ENCODE measurements at places on chromosomes 2 and 18.

DNA sequence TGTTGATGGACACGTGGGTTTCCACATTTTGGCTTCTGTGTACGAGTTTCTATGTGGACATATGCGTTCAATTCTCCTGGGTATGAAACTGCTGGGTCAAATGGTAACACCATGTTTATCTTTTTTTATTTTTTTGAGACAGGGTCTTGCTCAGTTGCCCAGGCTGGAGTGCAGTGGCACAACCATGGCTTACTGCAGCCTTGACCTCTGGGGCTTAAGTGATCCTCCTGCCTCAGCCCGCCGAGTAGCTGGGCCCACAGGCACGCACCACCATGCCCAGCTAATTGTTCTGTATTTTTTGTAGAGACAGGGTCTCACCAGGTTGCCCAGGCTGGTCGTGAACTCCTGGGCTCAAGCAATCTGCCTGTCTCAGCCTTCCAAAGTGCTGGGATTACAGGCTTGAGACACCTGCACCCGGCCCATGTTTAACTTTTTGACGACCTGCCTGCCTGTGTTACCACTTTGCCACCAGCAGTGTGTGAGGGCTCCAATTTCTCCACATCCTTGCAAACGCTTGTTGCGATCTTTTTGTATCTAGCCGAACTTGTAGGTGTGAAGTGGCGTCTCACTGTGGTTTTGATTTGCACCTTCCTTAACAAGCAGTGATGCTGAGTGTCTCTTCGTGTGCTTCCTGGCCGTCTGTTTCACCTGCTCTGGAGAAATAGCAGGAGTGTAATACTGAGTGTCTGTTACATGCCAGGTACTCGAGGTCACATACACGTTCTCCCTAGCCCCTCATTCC lies 6.9 kb downstream of the HSBP1L1 start:
- no peak for DNase-seq

GRCh38 chr2:109001201-109001600 lies 12.2 kb upstream of the EDAR start:
- DNase-seq = no peak

GRCh38 chr2:177262092-177262491 lies 2.4 kb downstream of the NFE2L2 start:
- no peak for DNase-seq

- DNase-seq = no peak
Measured at GRCh38 chr2:222439692-222440091, 15.3 kb downstream of the SGPP2 start.

DNA sequence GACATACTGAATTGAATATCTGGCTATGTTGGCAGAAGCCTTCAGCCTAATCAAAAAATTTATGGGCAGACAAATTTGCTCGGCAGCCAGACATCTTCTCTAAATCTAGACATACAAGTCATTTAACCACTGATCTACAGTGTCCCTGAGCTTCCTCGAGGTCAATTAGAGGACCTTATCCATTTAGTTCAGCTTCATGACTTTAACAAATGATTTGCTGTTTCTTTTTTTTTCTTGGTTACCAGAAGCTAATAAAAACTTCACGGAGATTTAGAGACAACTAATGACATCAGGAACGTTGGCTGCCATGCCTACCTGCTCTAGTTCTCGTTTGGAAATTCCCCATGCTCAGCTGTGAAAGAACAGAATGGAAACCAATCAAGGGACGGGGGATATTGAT lies 223.8 kb downstream of the BCL2 start:
- no peak for DNase-seq

DNA sequence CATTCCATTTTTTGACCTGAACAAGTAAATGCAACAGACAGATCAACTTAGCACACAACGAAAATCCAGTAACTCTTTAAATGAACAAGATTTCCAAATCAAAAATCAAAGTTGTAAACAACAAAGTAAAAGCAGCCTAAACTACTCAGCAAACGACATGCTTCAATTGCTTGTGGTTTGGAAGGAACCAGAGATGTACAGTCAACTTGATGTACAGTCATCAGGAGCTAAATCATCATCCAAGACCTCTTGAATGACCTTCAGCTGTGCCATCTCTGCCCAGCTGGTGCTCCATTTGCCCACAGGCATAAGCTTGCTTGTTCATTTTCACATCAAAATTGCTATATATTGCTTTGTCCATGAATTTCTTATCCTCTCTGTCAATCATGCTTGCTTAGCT lies 109.8 kb downstream of the UPP2 start:
- no peak for DNase-seq

DNA sequence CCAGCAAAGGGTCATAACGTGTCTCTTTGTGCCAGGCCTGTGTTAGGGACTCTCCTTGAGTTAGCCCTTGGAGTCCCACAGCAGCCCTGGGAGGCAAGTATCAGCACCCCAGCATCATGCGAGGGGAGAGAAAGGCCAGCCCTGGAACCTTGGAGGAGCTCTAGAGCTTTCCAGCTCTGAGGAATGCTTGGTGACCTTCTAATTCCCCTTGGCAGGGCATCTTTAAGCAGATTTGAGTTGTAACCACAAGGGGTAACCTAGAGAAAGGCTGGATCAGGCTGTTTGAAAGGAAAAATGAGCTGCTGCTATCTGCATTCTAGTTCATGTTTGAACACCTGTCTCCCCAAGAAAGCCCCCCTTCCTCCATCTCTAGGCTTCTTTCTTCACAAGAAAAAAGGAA lies 23.8 kb upstream of the ODC1 start:
- DNase-seq = no peak

DNA sequence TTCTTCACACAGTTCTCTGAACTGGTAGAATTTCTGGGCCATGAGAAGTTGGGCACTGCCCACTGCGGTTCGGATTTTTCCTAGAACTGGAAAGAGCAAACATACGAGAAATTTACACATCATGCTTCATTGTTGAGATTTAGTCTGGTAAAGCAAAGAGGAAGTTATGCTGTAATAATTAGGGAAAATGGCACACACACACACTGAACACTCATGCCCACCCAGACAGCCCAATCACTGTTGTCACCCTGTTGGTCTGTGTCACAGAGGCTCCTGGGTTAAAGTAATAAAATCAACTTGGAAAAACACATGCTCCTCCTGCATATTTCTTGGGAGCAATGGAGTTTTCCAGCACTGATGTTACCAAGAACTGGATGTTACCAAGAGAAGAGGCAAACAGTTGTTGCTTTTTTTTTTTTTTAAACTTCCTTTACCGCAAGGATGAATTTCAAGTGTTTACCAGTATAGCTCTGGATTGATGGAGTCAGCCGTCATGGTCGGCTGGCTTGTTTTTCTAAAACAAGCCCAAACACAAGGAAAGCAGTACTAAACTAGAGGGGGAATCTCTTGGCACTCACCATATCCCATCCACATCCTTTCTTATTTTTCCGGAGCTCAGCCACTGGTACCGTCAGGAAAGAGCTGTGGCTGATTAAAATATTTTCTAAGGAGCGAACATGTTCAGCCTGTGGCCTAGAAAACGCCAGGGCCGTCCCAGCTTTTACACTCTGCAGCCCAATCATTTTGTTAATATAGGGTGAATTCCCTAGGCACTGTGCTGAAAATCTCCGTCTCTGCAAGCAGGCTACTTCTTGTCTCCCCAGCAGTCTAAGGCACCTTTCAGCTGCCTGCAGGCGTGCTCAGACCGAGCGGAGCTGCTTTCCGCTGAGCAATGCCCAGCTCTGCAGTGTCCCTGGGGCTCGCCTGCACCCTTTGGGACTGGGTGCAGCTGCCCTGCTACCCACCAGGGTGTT lies 58.9 kb downstream of the TGIF1 start:
- DNase-seq = no peak

DNA sequence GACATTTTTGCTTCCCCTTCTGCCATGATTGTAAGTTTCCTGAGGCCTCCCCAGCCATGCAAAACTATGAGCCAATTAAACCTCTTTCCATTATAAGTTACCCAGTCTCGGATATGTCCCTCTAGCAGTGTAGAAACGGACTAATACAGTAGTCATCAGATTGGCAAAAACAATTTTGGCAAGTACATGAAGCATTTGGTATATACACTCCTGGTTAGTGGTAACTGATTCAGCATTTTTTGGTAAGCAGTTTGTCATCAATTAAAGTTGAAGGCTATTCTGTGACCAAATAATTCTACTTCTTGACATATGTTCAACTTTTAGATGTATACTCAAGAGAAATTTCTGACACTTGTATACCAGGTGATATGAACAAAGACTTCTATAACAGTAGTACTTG lies 190.5 kb upstream of the STON1 start:
- DNase-seq = no peak

- DNase-seq = no peak
Measured at GRCh38 chr18:79372461-79372860, 23.3 kb upstream of the NFATC1 start.

- DNase-seq = no peak
Measured at GRCh38 chr18:62612289-62612645, 89.4 kb downstream of the ZCCHC2 start.

DNA sequence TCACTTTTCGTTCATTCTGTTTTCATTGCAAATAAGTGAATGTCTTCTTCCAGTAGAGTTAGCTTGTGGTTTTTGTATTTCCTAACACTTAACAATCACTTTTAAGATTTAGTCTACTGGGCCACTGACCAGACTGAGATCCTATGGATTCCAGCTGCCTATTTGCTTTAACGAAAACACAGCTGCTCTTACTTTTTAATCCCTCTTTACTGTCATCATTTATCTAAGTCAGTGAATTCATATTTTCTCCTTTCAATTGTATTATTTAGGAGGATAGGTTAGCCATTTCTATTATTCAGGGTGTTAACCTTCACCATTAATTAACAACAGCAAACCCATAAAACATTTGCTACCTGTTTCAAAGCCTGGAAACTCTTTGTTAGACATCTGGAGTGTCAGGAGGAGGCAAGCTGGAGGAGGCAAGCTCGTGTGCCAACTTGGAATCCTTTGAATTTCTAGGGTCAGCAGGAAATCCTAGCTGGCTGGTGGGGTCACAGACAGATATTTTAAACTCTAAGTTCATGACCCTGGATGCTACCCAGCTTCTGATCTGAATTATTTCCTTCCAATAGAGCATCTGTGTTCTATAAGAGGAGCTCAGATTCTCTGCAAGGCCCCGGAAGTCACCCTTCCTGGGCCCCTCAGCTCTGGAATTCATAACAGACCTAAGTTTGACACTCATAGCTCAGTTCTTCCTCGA lies 385.3 kb downstream of the RBM43 start:
- no peak for DNase-seq

DNA sequence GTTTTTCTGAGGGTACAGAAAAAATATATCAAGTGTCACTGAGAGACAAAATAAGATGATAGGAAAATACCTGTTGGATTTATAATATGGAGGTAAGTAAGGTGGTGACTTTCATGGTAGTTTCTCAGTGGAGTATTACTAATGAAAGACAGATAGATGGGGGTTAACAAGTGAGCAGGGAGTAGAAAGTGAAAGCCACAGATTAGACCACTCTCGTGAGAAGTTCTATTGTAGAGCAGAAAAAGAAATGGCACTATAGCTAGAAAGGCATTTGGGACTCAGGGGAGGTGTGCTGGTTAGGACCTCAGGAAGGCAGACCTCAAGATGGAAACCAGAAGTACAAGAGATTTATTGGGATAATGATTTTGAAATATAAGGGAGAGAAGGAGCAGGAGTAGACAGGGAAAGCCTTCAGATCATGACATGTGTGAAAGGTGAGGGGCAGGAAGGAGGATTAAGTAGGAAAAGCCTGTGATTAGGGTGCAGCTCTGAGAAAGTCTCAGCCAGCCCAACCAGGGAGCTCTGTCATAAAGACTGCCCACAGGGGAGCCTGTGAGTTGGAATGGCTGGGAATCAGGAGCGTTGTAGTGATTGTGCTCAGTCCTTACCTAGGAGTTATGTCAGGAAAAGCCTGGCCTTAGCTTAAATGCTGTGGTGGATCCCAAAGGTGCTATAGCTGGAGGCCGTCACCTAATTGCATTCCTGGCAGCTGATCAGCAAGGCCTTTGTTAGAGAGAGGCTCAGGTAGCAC lies 198.1 kb downstream of the IKZF2 start:
- no peak for DNase-seq

DNA sequence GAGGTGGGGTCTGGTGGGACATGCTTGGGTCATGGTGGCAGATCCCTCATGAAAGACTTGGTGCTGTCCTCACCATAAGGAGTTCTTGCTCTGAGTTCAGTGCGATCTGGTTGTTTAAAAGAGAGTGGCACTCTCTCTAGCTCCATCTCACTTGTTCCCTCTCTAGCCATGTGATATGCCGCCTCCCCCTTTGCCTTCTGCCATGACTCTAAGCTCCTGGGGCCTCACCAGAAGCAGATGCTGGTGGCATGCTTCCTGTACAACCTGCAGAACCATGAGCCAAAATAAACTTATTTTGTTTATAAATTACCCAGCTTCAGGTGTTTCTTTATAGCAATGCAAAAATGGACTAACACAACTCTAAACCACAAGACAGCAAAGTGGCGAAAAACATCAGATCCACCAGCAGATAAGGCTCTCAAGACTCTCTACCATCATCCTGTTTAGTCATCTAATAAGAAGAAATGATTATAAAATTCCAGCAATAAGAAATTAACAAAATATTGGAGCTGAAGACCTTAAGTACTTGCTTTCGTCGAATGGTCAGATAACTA lies 75.5 kb downstream of the OLA1 start:
- no peak for DNase-seq

GRCh38 chr2:136131961-136132824 lies 14.2 kb upstream of the CXCR4 start:
- no peak for DNase-seq

GRCh38 chr2:122028371-122029100 lies 273.1 kb downstream of the TSN start:
- no peak for DNase-seq

DNA sequence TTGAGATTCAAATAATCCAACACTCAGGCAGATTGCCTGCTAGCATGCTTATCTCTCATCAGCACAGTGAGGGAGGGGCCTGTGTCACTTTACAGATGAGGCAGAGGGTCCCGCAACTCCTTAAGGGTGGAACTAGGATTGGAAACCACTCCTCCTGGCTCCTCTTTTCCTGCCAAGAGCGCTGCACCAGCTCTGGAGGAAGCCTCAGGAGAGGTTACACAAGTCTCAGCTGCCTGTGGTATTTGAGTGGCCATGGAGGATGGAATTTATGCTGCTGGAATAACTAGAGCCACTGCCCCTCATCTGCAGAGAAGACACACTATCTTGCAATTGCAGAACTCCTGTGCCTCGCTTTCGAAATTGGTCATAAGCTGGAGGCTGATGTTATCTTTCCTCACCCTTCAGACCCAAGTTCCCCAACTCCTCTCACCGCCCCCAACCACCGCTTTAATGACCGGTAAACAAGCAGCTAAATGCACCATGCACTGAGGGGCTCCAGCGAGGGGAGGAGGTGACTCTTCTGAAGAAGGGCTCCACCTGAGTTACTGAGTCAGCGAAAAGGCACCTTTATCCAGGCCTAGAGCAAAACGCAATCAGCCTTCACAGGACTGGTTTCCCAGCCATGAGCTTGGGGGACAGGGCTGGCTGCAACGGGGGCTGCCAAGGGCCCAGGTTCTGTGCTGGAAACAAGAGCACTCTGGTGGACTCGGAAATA lies 245.8 kb downstream of the SOX11 start:
- DNase-seq = no peak

Measured in NCI-H1092 (cell line).